ENCODE measurements at places on chromosomes 2 and 18.

DNA sequence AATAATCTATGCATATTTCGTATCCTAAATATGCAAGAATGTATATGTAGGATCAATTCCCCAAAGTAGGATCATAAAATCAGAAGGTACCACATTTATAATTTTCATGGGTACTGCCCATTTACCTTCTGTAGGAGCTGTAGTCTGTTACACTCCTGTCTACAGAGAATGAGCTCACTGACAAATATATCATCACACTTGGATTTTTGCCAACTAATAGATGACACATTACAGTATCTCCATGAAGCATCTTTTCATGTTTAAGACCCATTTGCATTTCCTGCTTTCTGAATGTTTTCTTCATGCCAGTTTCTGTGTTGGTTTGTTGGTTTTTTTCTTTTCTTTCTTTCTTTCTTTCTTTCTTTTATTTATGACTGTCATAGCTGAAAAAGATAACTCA, 70.9 kb upstream of the EML6 start:
- DNase-seq = no peak

DNA sequence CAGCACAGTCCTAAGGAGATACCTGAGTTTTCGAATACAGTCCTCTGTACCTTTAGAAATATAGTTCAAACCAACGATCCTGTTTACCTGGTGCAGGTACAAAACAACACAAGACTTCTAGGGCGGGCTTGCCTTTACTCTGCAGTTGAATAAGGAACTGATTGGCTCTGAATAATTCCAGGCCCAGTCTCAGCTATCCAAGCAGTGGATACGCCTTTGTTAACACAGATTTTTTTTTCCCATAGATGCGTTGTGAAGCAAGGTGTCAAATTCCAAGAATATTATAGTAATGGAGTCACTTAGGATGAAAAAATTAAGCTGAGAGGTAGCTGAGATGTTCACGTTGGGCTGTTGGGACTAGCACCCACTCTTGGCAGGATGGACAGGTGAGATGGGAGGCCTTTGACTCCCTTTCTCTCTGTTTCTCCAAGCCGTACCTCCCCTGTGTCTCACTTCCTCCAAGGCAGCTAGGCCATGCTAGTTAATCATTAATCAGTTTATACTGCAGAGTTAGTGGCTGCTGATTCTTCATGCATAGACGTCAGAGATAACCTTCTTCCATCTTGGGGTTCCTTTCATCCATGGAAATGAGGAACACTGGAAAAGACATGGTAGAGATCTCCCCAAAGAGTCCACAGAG, 380.8 kb upstream of the ACVR2A start:
- DNase-seq = no peak

DNA sequence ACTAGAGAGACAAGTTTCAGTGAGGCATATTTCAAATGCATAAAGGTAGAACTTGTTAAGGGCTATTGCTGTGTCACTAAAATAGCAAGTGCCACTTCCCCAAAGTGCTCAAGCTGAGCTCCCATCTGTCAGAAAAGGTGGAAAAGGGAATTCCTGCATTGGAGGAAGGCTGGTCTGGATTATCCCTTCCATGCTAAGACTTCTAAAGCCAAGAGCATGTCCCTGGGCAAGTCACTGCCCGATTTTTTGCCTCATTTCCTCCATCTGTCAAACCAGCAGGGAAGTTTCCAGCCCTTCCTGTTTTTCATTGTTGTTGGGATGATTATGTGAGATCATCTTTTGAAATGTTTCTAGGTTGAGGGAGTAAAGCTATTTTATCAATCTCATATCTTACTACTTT, 175.5 kb downstream of the SETBP1 start:
- no peak for DNase-seq

- no peak for DNase-seq
These were observed 46.3 kb downstream of the MERTK start for GRCh38 chr2:111944531-111945210.

- no peak for DNase-seq
These were observed 13.3 kb upstream of the ZNF521 start for GRCh38 chr18:25365242-25365641.

DNA sequence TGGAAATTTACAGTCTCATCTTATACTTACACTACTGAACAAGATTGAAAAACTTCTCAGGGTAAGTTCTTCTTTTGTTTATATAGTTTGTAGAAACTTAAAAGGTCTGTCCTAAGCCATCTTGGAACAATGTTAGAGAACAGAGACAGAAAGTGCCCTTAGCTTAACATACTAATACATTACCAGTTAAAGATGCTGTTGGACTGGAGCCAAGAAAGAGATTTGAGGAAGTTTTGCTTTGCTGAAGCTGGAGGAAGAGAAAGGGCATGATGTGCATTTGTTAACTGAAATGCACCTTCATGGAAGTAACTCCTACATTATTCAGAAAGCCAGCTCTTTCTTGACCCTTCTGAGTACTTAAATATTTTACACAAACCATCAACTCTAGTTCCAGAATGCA, 66.5 kb upstream of the TNFRSF11A start:
- no peak for DNase-seq

GRCh38 chr2:121613774-121614173, 35.5 kb downstream of the CLASP1 start:
- DNase-seq = no peak

DNA sequence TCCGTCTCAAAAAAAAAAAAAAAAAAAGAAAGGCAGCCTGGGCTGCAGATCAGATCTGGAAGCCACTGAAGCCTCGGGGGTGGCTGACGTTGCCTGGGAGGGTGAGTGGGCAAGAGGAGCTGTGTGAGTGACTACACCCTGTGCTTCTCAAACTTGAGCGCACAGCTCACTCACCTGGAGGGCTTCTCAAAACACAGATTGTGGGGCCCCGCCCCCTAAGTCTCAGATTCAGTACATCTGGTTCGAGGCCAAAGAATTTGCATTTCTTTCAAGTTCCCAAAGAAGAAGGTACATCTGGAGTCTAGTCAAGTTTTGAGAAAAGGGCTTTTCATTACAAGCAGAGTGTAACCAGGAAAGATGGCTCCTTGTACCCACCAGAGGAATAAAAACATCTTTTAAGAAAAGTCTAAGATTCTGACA, 97.7 kb upstream of the CAB39 start:
- no peak for DNase-seq

- DNase-seq = no peak
These were observed 12.5 kb downstream of the FIGN start for GRCh38 chr2:163723348-163723747.

- DNase-seq = no peak
These were observed 31.4 kb upstream of the IL37 start for GRCh38 chr2:112879491-112880041.

DNA sequence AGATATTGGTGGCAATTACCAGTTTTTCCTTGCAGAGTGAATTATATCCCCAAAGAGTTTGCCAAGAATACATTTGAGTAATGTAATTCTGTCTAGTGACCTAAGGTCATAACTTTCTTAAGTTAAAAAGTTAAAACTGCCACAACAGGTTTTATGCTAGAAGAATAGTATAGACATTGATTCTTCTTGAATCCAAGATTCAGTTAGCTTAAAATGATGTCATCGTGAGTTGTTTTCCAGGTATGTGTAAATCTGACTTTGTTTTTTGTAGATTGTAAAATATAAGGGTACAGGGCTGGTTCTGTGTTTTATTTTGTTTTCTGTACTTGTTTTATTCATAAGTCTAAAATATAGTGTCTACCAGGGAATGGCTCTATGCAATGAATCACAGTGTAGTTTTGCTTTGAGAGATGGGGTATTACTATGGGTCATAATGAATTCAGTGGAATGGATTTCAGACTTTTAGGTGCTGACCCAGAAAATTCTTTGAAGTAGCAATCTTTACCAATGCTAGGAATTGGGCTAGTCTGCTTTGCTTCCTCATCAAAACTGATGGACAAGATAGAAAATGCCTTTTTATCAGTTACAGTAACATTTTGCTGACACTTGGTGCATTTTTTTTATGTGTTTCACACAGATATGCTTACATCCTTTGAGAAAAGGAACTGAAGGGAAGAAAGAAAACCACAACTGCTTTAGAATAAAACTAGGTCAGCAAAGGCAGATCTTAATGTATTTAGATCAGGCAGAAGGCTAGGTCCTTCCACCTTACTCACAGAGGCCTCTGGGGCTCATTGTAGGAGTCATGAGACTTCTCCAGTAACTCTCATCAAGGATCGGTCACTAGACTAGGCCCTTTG, 20.8 kb upstream of the MGAT5 start:
- DNase-seq = no peak

GRCh38 chr2:20050104-20050645, 1.3 kb downstream of the LAPTM4A start:
- DNase-seq = no peak

DNA sequence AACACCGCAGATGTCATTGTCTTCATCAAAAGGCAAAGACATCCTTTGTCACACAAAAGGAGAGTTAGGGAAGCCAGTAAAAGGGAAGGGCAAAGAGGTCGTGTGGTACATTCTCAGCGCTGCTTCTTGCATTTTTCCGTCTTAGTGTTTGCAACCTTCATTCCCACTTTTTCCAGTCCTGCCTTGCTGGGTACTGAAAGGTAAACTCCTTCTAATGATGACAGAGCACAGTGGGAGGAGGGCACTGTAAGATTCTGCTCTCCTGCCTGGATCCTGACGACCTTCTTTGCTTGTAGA, 424.3 kb upstream of the MEX3C start:
- DNase-seq = no peak

- DNase-seq = no peak
These were observed 18.8 kb downstream of the TMEM87B start for GRCh38 chr2:112073875-112074274.

DNA sequence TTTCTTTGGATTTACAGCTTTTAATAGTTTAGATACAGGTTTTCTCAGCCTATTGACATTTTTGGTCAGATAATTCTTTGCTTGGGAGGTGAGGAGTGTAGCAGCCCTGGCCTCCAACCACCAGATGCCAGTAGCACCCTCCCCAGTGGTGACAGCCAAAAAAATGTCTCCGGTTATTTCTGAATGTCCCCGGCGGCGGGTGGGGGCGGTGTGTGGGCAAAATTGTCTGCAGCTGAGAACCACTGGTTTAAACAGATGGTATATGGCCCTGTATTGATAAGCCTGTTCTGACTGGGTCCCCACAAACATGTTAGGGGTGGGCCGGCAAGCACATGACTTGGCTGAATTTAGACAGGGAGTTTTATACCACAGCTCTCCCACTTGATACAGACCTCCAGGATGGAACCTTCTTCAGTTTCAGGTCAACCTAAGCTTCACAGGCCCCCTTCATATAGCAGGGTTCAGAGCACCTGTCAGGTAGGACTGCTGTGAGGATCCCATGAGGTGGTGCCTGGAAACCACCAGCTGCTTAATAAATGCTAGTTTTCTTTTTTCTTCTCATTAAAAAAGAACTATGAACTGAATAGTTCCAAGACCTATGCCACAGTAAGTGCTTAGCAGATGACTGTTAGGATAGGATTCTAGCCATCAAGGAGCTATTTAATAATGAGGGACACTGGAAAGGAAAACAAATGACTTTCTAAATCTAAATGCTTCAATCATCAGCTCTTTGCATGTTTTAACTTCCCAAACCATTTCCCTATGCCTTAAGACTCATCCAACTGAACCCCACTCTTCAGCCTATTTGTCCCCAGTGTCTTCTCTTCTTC, 18.1 kb downstream of the LPIN2 start:
- DNase-seq = no peak

DNA sequence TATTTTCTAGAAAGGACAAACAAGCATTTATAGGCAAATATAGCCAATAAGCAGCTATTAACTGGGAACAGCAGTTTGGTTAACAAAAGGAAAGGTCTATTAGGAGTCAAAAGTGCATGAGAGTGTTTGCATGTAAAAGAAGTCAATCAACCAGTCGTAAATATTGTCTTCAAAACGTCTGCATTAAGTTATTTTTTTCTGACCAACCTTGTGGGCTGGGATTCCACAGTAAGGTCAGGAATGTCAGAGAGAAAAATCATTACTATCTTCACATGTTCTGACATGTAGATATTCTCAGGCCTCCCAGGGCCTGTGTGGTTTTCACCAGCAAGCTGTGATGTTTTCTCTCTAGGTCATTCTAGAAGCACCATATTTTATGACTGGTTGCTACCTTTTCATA, 922.5 kb downstream of the SUCLG1 start:
- DNase-seq = no peak

DNA sequence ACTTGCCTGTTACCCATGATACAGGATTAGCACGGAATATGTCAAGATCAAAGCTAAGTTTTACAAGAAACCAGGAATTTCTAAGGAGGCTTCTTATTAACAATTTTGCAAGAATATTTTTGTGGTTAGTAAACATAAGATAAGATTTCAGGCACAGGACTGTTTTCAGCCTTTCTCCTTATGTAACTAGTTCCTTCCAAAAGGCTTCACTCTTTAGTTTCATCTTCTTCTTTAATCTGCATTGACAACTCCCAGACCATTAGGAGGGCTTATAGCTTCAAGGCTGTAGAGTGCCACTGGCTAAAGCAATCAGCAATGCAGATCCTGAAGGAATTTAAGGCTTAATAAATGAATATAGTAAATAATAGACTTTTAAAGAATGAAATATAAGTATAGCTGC, 29.3 kb downstream of the SLC14A1 start:
- no peak for DNase-seq

GRCh38 chr2:169476459-169476858, 2.8 kb upstream of the BBS5 start:
- DNase-seq = no peak

GRCh38 chr2:88736437-88736836, 45.0 kb downstream of the RPIA start:
- DNase-seq = no peak

DNA sequence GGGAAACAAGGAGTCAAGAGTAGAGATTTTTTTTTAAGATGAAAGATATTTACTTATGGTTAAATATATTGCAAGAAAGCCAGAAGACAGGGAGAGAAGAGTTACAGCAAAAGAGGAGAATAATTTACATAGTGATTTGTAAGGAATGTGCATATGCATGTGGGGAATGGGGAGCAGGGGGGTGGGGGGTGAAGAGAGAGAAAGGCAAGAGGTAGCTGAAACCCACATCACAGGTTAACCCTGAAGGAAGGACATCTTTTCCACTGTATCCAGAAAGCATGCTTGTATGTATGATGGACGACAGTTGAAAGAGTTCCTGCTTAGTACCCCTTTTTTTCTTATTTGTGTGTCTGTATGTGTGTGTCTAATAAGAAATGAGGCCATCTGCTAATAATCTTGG, 371.9 kb downstream of the RAD51AP2 start:
- no peak for DNase-seq
